NCI-H510A (cell line): ENCODE measurements at places on chromosomes 11 and 22.
A peak's percentile ranks its signal among the peaks of the same experiment; 100 is the strongest.

DNA sequence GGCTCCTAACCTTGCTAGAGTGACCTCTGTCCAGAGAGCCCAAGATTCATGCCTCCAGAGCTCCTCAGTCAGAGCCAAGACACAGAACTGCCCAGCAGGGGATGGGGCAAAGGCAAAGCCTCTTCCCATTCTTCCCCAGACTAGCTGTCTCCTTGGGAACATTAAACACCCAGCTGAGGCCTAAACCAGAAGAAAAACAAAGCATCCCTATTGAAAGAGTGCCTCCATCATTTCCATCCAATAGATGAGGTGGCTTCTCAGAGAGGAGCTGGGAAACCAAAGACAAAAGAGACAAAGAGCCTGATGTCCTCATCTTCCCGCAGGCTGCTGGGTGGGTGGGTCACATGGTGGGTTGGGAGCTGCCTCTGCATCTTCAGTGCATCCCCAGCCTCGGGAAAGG is 37.4 kb downstream of the COMMD9 start:
- no peak for DNase-seq

GRCh38 chr11:73889019-73889418 is 12.2 kb downstream of the PAAF1 start:
- DNase-seq, result no peak

DNA sequence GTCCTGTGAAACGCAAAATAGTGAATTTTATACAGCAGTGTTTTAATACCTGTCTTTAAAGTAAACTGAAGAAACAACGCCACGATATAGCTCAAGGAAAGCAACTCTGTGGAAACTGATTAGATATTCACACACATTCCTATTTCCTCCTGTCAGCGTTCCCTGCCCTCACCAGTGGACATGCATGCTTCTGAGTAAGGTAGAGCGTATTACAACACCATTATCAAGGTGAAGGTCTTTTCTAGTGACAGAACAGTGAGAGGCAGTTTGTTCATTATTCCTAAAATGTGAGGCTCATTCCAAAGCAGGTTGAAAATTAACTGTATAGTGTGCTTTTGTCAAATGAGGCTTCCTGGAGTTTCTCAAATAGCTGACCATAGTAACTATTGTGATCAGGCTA is 153.1 kb downstream of the DDX10 start:
- no peak for DNase-seq

DNA sequence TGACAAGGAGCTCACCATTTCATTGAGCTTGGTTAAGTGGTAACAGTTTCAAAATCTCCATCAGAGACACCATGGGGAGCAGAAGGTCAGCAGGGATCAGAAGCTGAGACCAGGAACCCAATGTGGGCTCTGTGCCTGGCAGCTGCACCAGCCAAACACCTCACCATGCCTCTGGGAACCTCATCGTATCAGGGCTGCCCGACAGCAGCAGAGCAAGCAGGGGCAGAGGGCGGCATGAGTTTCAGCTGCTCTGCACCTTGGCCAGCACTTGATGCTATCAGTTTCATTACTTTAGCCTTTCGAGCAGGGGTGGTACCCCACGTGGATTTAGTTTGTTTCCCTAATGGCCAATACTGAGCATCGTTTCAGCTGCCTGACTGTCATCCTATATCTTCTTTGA is 77.8 kb downstream of the DGCR2 start:
- no peak for DNase-seq

- DNase-seq, result no peak
These were observed 1.2 kb downstream of the DNAJC4 start for GRCh38 chr11:64231546-64231945.

DNA sequence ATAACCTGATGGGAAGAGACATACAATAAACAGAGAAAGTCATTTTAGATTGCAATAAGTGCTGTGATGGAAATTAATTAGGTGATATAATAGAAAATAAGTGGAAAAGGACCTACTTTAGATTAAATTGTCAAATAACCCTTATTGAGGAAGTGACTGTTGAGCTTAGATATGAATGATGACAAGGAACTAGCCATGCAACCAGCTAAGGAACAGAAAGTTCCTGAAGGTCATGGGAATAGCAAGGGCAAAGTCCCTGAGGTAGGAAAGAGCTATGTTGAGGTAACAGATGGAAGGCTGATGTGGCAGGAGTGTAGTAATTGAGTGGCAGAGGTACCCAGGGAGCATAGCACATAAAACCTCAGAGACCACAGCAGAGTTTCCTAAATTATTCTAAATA is 135.2 kb downstream of the WNT11 start:
- no peak for DNase-seq

GRCh38 chr22:38067761-38068360 is 10.7 kb downstream of the PICK1 start:
- DNase-seq, result no peak

GRCh38 chr22:37681556-37682049 is 4.5 kb upstream of the NOL12 start:
- peak; percentile 14 for DNase-seq

GRCh38 chr11:6237761-6238302 is 1.1 kb upstream of the CNGA4 start:
- DNase-seq, result no peak
